ENCODE measurements at places on chromosomes 1 and 21.

DNA sequence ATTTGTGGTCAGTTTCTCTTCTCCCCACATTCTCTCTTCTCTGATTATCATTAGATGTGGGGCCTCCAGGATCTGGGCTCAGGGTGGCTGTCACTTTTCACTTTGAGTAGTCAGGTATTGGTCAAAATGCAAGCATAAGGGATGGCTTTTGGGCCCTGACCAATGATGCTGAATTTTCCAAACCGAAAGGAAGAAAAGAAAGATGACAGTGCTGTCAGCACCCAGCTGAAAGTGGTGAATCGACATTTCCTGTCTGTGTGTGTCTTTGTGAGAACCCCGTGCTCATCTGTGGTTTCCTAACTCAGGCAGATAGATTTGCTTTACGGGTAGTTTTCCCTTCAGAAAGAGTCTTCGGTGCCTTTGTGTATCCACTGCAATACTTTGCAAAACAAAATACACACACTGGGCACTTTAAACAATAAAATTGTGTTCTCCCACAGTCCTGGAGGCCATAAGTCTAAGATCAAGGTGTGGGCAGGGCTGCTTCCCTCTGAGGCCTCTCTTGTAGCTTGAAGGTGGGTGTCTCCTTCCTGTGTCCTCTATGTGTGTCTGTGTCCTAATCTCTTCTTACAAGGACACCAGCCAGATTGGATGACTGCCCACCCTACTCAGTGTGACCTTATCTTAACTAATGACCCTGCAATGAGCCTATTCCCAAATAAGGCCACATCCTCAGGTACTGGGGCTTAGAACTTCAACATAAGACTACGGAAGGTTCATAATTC lies 274.8 kb upstream of the AJAP1 start:
- no peak for DNase-seq

GRCh38 chr1:41547781-41548560 lies 63.5 kb upstream of the EDN2 start:
- no peak for DNase-seq

DNA sequence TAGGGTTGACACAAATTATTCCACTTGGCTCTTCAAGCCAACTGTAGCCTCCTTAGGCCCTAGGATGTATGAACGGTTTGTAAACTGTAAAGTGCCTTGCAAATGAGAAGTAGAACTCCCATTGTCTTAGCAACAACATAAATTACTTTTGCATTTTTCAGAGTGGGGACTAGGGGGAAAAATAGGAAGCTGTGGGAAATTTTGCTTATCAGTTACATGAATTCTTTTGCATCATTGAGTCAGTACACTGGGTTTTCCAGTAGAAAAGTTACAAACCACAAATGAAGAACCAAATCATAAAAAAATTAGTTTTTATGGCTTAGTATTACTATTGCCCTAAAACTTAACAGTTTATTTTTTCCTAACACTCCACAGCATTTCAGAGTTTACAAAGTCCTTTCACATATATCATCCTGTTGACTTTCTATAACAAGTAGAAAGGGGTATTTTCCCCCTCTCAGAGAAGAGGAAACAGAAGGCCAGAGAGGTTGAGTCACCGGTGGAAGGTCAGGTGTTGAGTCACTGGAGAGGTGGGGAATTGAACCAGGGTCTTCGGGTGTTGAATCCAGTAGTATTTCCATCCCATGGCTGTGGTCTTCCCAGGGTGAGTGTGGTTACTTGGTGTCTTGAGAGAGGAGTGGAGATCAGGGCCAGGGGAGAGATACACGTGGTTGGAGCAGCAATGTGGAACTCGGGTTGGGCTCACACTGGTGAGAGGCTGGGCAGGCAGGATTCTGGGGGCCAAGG lies 71.9 kb upstream of the USP24 start:
- peak; percentile 21 for DNase-seq

DNA sequence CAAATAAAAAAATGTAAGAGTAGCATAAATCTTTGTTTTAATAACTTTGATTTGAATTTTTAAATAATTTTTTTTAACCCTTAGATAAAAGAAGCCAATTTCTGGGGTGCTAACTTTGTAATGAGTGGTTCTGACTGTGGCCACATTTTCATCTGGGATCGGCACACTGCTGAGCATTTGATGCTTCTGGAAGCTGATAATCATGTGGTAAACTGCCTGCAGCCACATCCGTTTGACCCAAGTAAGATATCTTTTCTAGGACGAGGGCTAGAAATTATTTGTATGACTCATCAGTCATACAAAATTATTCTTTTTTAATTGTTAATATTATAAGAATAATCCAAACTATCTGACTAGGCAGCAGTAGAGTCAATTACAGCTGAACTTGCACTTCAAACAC lies 71.2 kb downstream of the GPR161 start:
- DNase-seq: no peak

DNA sequence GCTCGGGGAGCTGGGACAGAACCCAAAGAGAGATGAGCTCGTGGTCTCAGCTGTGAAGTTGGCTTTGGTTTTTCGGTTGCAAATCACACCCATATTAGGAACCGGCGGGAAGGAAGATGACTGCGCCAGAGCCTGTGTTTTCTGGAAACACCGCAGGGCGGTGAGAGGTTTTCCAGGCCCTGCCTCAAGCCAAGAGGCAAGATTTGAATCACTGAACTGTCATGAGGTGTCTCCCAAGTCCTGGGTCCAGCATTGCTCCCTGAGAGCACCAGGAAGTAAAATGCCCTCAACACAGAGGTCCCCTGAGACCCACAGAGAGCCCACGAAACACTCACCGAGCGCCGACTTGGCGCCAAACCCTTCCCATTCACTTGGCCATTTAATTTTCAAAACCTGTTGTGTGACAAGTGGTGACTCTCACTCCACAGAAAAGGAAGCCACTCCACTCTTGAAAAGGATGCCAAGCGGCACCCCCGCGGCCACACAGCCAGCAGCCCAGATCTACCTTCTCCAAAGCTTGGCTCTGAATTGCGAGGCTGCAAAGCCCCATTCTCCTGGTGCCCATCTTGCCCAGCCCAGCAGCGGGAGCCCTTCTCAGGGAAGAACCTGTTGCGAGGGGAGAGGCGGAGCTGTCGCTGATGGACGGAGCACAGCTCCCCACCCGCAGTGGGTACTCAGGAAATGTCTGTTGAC lies 99.0 kb upstream of the RUNX3 start:
- no peak for DNase-seq

DNA sequence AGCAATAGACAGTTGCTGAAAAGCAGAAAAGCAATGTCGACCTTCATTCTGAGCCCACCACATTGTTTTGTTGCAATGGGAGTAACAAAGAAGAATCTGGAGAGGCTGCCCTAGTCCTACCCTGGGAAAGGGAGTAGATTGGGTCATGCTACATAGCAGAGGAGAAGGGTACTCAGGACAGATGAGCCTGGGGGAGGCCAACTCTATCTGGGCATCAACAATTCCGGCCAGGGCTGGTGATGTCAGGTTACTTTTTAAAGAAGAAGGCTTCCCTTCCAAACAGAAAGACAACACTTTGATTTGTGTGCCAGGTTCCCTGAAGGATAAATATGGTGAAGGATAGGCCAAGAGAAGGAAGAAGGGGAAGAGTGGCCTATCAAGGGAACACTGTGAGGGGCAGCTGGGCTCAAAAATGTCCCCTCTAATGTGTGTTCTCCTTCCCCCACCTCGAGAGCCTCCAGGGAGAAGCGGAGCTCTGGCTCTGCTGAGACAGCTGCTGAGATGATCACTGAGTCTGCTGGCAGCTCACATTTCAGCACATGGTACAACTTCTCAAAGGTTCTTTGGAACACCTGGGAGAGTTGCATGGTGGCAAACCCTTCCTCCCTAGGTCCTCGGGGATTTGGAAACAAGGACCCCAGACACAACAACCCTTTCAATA lies 3.2 kb upstream of the ADIPOR1 start:
- DNase-seq: no peak

GRCh38 chr1:220652995-220653394 lies 37.2 kb upstream of the C1orf115 start:
- DNase-seq: no peak

GRCh38 chr1:94629259-94630181 lies 88.0 kb upstream of the F3 start:
- DNase-seq: no peak

DNA sequence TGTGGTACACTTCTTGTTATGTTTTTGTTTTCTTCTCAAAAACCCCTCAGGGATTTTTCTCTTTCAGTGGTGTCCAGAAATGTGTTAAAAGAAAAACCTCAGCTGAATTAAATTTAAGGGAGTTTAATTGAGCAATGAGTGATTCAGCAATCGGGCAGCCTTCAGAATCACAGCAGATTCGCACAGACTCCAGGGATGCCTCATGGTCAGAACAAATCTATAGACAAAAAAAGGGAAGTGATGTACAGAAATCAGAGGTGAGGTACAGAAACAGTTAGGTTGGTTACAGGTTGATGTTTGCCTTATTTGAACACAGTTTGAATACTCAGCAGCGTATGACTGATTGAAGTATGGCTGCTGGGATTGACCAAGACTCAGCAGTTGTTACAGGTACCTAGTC lies 86.2 kb downstream of the TLR5 start:
- DNase-seq: no peak

GRCh38 chr1:166083887-166084286 lies 82.9 kb downstream of the FAM78B start:
- no peak for DNase-seq

DNA sequence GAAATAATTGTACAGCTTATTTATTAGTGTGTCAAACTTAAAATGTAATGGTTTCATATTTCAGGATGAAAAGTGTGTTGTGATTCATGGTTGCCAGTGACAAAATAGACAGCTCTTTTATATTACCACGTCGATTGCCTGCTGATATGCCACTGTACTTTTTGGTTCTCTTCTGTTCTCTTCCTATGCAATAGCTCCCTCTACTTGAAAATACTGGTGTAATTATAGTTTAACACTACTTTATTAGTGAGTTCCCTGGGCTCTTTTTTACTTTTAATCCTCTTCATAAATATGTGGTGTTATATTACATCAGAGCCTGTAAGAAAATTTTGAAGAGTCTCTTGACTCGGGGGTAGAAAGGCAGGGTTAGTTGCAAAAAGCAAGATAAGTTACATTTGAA lies 111.3 kb downstream of the PATJ start:
- DNase-seq: no peak

DNA sequence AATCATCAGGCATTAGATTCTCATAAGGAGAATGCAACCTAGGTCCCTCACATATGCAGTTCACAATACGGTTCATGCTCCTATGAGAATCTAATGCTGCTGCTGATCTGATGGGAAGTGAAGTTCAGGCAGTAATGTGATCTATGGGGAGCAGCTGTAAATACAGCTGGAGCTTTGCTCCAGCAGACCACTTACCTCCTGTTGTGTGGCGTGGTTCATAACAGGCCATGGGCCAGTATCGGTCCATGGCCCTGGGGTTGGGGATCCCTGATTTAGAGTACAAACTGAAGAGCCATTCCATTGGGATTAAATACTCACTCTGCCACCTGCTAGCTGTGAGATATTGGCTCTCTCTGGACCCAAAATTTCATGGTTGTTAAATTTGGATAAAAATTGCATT lies 244.6 kb upstream of the POGK start:
- DNase-seq: no peak

DNA sequence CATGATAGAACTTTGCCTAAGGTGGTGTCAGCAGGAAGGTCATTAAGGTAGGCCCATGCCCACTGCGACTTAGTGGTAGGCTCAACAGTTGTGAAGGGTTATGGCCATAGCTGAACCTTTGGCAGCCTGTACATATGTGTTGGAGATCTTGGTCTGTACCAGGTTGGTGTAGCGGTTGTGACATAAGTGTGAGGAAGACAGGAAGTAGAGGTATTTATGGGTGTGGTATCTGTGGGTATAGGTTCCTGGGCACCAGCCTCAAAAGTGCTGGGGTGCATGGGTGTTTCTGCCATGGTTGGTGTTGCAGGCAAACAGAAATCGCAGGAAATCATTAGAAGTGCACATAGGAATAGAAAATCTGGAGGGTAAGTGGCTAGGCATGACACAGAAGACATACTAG lies 18.6 kb upstream of the LRIF1 start:
- no peak for DNase-seq

DNA sequence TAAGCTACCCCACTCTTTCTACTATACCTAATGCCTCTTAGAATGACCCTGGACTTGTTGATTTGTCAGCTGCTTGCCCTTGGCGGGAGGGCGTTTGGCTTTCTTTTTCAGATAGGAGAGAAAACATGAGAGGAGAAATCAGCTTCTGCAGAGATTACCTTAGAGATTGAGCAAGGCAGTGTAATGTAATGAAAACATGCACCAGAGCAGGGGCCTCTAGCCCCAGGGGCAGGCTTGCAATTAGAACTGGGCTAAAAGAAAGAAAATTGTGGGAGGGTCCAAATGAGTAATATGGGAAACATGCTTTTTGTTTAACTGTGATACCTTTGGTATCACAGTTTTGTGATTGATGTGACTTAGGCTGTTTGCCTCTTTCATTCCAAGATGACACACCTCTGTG lies 89.7 kb downstream of the PBX1 start:
- peak; percentile 74 for DNase-seq

DNA sequence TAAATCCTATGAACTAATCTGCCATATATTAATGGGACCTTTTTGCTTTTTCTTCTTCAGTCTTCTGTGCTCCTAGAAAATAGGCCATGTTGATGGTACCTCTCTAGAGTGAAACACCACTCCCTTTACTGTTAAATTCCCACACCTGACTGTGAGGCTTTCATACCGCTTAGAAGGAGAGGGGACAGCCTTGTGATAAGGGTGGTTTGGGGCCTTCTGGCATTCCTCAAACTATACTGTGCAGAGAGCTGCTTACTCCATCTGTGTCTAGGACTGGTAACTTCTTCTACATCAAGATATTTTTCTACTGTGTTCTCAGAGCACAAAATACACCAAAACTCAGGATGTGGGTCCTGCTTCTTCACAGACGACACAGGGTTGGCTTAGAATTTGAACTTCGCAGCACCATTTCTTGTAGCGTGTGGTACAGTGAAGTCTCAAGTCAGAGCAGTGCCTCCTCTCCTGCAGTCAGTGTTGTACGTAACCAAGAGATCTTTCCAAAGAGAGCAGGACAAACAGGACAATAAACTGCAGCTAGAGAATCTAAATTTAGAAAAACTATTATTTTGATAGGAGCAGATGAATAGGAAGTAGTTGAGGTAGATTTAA lies 43.8 kb downstream of the MACO1 start:
- DNase-seq: no peak

DNA sequence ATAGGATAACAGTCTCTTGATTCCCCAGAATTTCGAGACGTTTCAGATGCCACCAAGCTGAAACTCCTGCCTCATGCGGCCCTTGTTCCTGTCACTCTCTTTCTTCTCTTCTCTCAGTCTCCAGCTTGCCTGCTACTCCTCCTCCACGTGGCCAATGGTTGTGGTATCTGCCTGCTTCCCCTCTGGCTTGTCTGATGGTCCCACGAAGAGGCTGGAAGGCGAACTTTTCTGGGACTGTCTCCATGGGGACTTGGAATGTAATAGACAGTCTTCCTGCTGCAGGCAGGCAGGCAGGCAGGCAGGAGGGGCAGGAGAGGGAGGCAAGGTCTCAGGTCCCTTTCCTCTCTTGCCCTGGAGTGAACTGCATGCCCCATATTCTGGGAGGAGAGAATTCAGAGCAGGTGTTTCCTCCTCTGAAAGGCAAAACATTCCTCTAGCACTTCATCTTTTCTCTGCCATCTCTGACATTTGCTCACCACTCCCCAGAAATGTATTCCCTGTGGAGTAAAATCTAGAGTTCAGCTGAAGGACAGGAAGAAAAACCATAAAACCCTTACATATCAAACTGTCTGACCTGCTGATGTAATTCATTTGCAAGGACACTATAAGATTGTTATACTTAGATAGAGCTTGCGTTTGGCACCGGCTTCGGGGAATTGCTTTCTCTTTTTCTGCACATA lies 64.1 kb upstream of the GNG12 start:
- DNase-seq: peak; percentile 57

All from NCI-H226 (cell line).